ENCODE measurements at places on chromosomes 7 and 10. TPM values are rescaled to one million over a fixed set of nuclear protein-coding genes. Genes with fewer than 3 reads are reported as not detected.

The ITIH5 gene
- total RNA-seq, result 7.6 TPM

The CYP3A4 gene
- total RNA-seq, result not detected

The CYP2C19 gene
- 0.12 TPM for total RNA-seq

The SCART1 gene
- 0.10 TPM for total RNA-seq

The TAS2R3 gene
- total RNA-seq, result not detected

The SCRN1 gene
- total RNA-seq, result 118 TPM

The GSTO2 gene
- total RNA-seq, result 2.3 TPM

DNA sequence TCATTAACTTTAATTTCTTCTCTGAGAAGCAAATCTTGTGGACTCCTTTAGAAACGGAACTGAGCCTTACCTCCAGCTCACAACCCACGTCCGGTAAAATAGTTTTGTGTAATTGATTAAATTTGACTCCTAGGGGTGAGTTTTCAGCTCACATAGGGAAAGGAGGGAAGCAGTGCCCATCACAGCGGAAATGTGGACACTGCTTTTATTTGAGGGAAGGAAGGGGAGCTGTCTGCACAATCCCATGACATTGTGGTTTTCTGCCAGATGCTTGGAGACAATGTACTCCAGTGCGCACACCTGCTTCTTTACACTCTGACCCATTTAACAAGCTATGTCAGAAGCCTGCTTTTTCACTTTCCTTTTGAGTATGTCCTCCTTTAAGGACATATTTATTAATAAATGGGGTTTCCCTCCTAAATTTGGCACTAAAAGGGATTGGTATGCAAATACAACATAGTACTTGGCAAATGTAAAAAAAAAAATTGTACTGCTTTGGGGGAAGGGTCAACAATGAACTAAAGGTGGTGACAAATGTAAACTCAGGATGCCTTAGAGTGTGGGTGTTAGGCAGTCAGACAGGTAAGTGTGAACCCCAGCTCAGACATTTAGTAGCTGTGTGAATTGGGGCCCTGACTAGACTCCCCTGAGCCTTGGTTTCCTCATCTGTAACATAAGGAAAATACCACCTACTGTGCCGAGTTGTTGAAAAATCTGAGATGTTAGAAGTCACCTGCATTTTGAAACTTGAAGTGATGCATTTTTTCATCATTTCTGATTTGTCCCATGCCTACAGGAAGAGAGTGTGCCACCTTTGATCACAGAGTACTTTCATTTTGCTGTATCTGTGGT is 90.2 kb upstream of the KLF6 start:
- no peak for DNase-seq

GRCh38 chr10:1379601-1380000 is 323.4 kb downstream of the WDR37 start:
- DNase-seq, result no peak

DNA sequence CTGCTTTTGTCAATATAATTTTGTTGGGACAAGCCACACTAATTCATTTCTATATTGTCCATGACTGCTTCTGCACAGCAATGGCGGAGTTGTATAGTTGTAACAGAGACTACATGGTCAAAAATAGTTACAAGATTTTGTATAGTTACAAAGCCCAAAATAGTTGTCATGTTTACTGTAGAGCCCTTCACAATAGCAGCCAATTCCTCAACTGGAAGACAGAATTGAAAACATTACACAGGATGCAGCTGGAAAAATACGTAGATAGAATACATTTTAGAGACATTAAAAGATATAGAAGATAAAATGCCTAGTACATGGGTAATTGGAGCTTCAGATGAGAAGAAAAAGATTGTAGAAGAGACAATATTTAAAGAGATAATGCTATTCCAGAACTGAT is 156.4 kb upstream of the FEZF1 start:
- DNase-seq, result no peak

- DNase-seq, result no peak
Observed at GRCh38 chr10:130492266-130492934, 356.2 kb downstream of the GLRX3 start.

DNA sequence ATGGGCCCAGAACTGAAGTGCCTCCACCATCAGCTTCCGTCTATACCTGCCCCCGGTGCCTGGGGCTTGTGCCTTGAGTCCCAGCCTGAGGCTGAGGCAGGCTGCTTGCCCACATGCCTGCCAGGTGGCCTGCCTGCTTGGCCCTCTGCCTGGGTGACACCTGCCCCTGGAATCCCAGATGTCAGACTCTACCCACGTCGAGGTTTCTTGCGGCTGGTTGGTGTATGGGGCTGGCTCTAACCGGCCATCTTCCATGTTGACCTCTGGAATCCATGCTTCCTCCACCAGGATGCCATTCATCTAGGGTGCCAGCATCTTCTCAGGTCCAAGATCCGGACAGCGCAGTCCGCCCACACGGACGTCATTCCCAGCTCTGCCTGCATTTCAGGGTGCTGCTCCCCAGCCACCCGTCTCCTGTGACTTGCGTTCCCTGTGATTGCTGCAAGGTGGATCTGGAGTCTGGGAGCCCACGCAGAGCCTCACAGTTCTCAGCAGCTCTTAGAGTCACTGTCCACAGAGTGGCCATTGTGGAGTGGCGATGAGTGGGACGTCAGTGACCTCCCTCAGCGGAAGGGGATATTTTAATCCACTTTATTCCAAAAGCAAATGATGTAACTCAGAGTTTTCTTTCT is 298.1 kb downstream of the TCERG1L start:
- no peak for DNase-seq

- DNase-seq, result no peak
Observed at GRCh38 chr7:149100821-149101220, 10.3 kb upstream of the ZNF786 start.

GRCh38 chr10:91201213-91201996 is 19.1 kb upstream of the PCGF5 start:
- no peak for DNase-seq

DNA sequence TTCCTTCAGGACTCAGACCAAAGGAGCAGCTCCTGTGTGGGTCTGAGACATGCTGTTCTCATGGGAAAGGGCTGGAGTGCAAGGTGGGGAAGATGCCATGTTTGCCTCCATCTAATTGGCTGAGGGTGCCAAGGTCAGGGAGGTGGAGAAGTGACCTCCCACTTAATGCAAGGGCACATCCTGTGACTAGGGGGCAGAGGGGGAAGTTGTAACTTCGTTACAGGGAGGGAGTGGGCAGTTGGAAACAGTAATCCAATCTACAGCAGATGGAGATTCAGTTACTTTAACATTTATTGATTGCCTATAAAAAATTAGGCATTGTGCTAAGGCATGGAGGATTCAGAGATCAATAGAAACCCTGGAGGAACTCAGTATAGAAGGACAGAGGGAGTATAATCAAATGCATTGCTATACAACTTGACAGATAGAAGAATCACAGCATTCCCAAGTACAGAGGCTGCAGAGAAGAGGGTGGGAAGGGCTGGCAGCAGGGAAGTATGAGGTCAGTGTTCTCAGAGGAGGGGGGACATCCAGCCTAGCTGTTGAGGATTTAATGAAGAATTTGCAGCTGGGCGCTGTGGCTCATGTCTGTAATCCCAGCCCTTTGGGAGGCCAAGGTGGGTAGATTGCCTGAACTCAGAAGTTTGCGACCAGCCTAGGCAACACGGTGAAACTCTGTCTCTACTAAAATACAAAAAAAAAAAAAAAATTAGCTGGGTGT is 75.9 kb downstream of the CCNY start:
- no peak for DNase-seq

DNA sequence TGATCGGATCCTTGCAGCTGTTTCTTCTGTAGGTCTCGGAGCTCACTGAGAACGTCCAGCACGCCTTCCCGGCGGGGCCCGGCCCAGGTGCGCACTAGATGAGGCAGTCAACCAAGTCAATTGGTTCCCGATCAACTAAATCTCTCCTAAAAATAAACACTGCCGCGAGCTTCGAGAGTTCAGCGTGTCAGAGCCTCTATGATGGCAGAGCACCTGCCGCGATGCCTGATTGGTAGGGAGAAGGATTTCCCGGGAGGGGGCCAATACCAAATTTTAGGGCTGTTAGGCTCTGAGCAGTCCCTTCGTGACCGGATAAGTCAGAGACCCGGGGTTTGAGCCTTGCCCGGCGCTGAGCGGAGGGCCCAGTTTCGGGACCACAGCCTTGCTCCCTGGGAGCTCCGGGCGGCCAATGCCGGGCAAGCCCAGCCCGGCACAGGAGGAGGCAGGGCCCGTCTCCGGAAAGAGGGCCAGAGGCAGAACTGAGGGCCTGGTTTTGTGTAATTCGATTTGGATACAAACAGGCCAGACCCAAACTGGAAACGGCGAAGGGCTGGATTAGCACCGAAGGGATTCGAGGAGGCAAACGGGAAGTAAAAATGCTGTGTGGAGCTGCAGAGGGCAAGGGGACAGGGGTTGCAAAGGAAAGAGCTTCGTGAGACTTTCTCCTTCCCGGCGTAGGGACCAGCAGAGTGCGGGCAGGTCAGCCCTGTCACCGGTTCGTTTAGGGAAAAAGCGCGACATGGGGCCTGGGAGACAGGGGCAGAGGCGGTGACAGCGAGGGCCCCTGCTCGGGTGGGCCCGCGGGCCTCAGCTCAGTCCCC is 569 bp downstream of the SLC26A5 start:
- DNase-seq, result no peak

DNA sequence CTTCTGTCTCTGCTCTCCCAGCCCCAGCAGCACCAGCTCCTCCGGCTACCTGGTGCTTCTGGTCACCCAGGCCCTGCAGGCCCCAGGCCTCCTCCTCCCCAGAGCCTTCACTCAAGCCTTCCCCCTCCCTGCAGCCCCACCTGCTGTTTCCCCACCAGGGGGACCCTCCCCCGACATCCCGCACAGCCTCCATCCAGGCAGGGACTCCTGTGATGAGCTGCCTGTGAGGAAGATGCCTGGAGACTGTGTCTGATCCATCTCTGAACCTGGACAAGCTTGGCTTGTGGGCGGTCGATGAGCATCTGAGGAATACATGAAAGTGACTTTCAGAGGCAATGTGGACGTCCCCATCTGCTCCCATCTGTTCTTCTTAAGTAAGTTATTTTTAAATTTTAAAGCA is 45.0 kb downstream of the RAMP3 start:
- DNase-seq, result no peak

DNA sequence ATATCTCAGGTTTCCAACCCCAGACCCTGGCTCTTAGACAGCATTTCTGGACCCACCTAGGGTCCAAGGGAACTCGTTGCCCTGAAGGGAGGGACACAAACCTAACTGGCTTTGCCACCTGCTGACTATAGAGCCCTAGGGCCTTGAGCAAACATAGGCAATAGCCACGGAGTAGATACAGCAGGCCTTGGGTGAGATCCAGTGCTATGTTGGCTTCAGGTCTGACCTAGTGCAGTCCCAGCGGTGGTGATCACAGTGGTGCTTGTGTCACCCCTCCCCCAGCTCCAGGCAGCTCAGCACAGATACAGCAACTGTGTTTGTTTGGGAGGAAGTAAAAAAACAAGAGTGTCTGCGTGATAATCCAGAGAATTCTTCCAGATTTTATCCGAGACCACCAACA is 9.7 kb upstream of the TNKS2 start:
- DNase-seq, result no peak

DNA sequence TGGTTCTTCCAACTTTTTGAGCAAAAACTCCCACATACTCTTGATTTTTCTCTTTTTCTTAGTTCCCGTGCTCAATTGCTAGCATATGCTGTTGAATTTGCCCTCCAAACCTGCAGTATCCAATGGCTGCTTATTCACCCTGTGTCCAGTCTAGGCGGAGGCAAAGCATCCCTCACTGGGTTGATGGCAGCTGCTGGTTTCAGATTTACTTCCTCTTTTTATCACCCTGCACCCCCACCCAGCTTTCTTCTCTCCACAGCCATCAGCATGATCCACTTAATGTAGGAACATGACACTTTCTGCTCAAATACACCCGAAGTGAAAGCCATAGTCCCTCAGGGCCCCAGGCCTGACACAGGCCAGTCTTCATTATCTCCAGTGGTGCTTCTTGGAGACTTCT is 87.6 kb upstream of the ADARB2 start:
- no peak for DNase-seq

DNA sequence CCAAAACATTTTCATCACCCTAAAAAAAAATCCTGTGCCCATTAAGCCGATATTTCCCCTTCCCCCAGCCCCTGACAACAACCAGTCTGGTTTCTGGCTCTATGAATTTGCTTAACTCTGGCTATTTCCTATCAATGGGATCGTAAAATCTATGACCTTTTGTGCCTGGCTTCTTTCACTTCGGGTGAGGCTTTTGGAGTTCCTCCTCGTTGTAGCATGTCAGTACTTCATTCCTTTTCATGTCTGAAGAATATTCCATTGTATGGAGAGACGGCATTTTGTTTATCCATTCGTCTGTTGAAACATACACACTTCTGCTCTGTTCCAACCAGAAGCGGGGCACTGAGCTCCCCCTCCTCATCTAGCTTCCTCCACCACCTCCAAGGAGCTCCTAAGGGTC is 29.5 kb downstream of the TACC2 start:
- DNase-seq, result no peak

GRCh38 chr10:81600185-81600584 is 274.8 kb upstream of the NRG3 start:
- DNase-seq, result peak; percentile 11

DNA sequence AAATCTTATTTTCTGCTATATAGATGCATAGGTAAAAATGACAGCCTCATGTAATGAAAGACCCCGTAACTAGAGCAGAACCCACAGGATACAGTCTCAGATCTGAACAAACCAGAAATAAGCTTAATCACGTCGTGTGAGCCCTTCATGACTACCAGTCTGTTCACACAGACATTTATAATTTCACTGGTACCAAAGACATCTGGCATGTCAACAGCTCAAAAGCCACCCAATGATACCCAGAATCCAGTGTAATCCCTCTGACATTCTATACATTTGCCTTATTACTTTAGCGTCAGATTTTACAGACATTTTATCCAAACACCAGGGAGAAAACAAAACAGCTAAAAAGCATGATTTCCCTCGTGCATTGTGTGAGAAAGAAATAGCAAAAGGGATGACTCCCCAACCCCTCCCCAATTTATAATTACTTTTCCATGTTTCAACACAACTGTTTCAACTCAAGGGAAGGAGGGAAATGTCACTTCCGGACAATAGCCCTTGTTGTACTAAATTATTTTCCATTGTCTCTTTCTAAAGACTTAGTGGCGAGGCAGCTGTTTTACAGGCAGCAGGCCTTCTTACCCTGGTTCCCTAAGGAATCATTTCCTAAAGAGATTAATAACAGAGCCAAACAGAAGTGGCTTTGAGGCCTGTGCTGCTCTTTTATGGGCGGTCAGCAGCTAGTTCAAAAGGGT is 33.2 kb downstream of the DOCK4 start:
- peak; percentile 15 for DNase-seq

- DNase-seq, result peak; percentile 32
Observed at GRCh38 chr10:71531485-71532446, 135.0 kb downstream of the CDH23 start.

DNA sequence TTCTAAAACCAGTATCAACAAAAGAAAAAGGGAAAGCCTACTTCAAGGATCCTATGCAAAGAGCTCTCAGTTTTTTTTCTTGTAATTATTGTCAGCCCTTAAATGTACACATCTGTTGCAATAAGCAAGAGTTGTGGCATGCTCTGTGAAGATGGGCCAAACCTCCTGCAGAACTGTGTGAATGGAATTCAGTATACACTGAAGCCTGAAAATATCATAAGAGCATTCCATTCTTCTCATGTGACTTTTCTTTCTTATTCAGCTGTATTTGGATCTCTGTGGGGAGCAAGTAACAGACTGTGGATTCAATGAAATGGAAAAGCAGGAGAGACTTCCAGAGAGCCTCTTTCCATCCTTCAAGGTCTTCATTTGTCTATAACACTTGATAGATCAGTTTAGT is 130.7 kb downstream of the SAMD9 start:
- DNase-seq, result no peak
